ENCODE measurements at places on chromosomes 12 and 14. TPM values are rescaled to one million over a fixed set of nuclear protein-coding genes. Genes with fewer than 3 reads are reported as not detected.

The FAIM2 gene
- 1.3 TPM for polyA plus RNA-seq

- DNase-seq: peak; percentile 36
Observed at GRCh38 chr12:5022465-5023061, 21.1 kb upstream of the KCNA5 start.

DNA sequence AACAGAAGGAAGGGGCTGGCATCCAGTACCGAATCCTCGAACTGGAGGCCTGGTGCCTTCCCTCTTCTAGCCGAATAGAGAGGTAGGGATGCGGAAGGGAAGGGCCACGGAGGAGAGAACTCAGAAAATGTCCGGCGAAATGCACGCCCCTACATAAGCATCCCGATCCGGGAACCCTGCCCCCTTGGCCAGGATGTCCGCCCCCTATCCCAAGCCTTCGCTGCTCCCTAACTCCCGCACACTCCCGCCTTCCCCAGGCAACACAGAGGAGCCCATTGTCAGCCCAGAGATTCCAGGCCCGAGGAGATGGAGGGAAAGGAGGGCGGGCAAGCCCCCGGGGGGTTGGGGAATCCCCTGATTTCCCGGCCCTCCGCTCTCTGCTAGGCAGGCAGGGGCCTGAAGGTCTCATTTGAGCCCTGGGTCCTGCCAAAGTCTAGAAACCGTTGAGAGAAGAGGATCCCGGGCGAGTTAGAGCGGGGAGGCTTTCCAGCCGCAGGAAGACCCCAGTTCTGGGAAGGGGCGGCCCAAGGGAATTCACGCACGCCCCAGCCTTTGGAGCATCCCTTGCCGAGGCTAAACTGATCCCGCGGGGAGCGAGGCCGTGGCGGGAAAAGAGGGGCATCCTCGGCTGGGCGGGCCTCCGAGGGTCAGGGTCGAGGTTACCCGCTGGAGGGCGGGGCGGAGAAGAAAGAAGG lies 569 bp upstream of the ARHGEF40 start:
- DNase-seq: peak; percentile 56

The GARIN6 gene
- polyA plus RNA-seq: not detected

The CCDC177 gene
- not detected for polyA plus RNA-seq

- DNase-seq: no peak
Observed at GRCh38 chr12:63149909-63150712, 890 bp downstream of the AVPR1A start.

DNA sequence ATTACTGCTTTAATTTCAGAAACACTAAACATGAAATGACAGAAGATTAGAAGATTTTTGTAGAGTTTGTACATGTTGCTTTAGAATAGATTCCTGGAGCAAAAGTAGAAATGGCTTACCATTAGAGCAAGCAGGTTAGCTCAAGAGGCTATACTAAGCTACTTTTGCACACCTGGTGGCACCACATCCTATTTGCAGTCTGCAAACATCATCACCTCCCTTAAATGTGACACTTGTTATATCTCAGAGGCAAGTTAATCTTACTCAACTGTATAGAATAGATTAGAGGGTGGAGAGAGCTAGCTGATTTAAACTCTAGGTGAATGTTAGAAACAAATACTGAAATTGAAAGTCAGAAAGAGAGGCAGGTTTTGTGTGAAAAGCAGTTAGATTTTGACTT lies 30.7 kb upstream of the OR4E1 start:
- no peak for DNase-seq

The KLRC2 gene
- 0.60 TPM for polyA plus RNA-seq

- DNase-seq: no peak
Observed at GRCh38 chr12:58306266-58307000, 365.1 kb downstream of the ATP23 start.

- DNase-seq: peak; percentile 92
Observed at GRCh38 chr14:24195186-24196070, at the start of gene TM9SF1. TM9SF1 (minus strand) TSS chr14:24195441; CDS start chr14:24195019, 422 bp downstream.

DNA sequence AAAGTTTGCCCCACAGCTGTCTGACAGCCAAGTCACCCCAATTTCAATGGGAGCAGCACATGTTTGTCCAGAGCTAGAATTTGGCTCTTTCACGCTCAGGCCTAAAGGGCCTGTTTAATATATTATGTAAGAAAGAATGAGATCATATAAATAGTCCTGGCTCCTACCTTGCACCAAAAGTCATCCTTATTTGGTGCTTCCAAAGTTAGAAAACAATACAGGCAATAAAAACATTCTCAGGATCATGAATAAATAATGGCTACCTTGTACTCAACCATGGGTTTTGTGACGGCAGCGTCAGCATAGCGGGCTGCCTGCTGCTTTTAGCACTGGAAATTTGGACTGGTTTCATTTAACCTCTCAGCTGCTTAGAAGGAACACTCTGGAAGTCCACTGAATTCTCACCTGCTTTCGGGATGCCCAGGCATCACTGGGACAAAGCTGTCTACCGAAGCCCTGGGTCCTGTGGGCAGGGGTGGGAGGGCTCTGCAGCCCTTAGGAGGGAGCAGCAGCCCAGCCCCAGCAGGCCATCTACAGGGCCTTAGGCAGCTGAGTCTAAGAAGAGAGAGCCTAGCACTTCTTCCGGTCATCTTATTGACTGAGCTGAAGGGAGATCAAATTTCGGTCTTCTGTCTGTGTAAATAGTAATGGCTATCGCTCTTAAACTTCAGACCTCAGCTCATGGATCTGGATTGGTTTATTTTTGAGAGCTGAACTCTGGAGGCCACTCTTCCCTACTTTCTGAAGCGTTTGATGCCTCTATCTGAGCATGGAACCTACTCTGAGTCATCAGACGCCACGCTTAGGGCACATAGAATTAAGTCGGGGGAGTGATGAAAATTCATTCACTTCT lies 106.5 kb downstream of the SAMD4A start:
- DNase-seq: no peak

GRCh38 chr12:93242154-93242972 lies 135.4 kb upstream of the NUDT4 start:
- DNase-seq: no peak

Data from right lung (tissue), 10 donors.